Mononuclear cell (primary cell): ENCODE measurements at places on chromosomes 2 and 18. TPM values are rescaled to one million over a fixed set of nuclear protein-coding genes. Genes with fewer than 3 reads are reported as not detected.

The CFC1 gene
- total RNA-seq, result not detected

The HAAO gene
- total RNA-seq, result 3.9 TPM

The CFAP221 gene
- total RNA-seq, result 0.31 TPM

The TTC27 gene
- total RNA-seq, result 10.8 TPM

The HOXD12 gene
- not detected for total RNA-seq

The BMP10 gene
- total RNA-seq, result not detected

The SLC5A7 gene
- under 0.01 TPM for total RNA-seq

The GLB1L gene
- total RNA-seq, result 3.4 TPM

The BUB1 gene
- 6.0 TPM for total RNA-seq

The CYS1 gene
- 0.10 TPM for total RNA-seq

The CLEC4F gene
- 0.21 TPM for total RNA-seq

The TTN gene
- total RNA-seq, result 47.6 TPM

The SCN3A gene
- total RNA-seq, result 3.3 TPM

The CRACDL gene
- 1.6 TPM for total RNA-seq

The LRP1B gene
- under 0.01 TPM for total RNA-seq
